T47D (cell line): ENCODE measurements at places on chromosomes 1 and 21.
A peak's percentile ranks its signal among the peaks of the same experiment; 100 is the strongest.

DNA sequence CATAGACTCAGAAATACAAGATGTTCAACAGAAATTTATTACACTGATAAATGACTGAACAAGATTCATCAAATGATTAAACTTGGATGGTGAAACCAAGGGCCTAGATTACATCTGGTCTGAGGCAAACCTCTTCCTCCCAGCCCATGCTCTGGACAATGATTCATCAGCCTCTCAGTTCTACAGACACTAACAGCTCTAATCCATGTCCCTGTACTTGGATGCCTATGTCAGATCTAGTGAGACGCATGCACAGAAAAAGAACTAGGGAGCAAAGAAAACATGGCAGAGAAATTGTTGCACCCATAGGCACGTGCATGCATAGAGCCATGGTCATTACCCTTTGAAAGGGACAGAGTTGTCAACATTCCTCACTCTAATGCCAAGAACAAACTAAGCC, 250.1 kb downstream of the KCNH1 start:
- no peak for DNase-seq

DNA sequence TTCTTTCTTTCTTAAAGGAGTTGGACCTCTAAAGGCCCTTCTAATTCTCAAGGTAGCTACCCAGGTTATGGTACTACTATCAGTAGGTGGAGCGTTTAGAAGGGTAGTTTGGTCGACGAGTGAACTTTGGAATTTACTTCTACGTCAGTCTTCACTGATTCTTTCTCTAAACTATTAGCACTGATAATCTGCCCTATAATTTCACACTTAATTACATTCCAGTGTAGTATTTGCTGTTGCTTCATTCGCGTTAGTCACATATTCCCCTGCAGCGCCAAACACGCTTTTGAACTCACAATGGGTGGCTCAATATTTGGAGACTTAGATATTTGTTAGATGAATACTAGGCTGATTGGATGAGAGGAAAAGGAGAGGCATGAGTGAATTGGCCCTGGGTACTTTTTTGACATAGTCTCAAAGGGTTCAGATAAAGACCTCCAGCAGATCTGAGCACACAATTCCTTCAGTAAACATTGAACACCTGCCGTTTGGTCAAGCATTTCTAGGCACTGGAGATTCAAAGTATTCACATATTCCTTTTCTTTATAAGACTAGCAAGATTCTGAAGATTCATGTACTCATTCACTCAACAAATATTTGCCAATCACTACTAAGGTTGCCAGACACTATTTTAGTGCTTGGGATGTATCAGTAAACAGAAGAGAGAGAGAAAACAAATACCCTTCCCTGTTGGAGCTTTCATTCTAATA, 929 bp upstream of the FOXJ3 start:
- DNase-seq = peak; percentile 53

DNA sequence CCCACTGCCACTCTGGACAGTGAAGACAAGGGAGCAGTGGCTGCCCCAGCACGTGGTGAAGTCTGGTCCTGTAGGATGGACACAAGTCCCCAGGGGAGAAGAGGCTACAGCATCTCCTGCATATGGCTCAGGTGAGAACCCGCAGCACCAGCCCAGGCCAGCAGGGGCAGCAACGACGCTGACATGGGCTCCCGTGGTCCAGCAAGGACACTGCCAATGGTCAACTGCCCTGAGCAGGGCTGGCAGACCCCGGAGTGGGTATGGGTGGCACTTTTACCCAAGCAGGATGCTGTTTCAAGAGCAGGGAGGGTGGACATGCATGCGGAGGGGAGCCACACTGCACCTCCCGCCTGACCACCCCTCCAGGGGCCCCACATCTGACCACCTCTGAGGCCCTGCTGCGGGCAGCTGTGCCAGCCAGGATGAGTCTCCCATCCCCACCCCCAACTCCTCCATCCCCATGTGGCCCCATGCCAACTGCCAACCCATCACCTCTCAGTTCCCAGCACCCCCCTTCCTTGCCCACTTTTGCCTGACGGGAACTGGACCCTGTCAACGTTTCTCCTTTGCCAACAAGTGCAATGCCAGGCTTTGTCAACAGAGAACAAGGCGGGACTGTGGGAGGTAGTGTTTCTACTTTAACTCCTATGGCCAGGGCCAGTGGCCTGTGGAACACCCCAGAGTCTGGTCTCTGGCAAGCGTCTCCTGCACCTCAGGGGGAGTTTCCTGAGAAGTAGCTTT, 8.6 kb downstream of the MORN1 start:
- peak; percentile 53 for DNase-seq

- DNase-seq = no peak
These were observed 732.6 kb upstream of the CHRM3 start for GRCh38 chr1:238653693-238654321.

- no peak for DNase-seq
These were observed 36.1 kb upstream of the PRKACB start for GRCh38 chr1:84107955-84108354.

- DNase-seq = no peak
These were observed 114.6 kb upstream of the IFFO2 start for GRCh38 chr1:19070891-19071621.

DNA sequence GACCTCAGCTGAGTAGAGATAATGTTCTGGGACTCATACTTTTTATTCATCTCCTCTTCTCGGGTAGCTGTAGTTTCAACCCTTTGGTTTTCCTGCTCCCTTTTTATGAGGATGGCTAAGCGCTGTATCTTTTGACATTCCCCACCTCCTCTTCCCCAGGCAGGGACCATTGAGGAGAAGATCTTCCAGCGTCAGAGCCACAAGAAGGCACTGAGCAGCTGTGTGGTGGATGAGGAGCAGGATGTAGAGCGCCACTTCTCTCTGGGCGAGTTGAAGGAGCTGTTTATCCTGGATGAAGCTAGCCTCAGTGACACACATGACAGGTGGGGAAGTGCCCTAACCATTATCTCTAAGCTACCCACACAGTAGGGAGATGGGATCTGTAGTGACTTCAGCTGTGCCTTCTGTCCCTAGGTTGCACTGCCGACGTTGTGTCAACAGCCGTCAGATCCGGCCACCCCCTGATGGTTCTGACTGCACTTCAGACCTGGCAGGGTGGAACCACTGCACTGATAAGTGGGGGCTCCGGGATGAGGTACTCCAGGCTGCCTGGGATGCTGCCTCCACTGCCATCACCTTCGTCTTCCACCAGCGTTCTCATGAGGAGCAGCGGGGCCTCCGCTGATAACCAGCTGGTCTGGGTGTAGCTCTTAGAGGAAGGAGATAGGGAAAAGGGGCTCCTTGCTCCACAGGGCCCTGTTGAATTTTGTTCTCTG, 25.6 kb downstream of the LRRC41 start:
- DNase-seq = no peak

- no peak for DNase-seq
These were observed 81.3 kb downstream of the MAST2 start for GRCh38 chr1:45884700-45885099.

GRCh38 chr1:185719021-185719420, 15.2 kb upstream of the HMCN1 start:
- no peak for DNase-seq

DNA sequence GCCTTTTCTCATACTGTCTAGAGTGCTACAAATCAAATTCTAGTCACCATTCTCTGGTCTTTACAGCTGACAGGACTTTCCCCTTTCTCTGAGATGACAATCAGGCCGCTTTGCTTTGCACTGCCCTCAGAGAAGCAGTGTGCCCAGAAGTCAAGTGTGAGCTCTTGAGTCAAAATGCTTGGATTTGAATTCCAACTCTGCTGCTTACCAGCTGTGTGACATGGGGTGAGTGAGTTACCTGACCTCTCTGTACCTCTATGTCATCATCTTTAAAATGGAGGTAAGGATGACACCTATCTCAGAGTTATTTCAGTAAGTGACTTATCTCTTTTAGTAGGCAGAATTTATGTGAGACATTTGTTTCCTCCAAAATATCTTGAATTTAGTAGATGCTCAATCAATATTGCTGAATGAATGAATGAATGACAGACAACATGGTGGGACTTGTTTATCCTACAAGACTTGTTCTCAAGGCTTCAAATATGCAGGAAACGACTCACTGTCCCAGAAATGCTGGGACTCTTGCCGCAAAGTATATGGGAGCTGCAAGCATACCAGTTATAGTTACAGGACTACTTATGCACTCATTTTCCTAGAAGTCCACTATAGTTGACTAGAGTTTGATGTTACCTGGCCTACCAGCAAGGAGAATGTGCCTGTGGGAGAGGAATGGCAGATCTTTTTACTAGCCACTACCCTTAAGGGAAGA, 38.1 kb upstream of the A3GALT2 start:
- DNase-seq = no peak

DNA sequence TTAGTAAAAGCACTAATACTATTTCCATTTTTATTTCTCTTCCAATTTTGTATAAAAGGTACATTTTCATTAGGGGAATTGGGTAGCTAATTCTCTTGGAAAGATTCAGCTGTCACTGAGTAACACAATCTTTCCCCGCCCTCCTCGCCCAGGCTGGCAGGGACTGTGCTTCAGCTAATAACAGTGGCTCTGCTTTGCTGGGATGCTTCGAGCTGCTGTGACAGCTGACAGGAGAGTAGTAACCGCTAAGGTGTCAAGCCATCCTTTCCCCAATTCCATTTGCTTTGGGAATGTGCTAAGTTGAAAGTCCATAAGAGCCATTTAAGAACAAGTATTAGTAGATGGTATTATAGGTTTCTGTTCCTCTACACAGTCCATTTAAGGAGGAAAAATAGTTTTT, 106.7 kb upstream of the NRIP1 start:
- DNase-seq = no peak

DNA sequence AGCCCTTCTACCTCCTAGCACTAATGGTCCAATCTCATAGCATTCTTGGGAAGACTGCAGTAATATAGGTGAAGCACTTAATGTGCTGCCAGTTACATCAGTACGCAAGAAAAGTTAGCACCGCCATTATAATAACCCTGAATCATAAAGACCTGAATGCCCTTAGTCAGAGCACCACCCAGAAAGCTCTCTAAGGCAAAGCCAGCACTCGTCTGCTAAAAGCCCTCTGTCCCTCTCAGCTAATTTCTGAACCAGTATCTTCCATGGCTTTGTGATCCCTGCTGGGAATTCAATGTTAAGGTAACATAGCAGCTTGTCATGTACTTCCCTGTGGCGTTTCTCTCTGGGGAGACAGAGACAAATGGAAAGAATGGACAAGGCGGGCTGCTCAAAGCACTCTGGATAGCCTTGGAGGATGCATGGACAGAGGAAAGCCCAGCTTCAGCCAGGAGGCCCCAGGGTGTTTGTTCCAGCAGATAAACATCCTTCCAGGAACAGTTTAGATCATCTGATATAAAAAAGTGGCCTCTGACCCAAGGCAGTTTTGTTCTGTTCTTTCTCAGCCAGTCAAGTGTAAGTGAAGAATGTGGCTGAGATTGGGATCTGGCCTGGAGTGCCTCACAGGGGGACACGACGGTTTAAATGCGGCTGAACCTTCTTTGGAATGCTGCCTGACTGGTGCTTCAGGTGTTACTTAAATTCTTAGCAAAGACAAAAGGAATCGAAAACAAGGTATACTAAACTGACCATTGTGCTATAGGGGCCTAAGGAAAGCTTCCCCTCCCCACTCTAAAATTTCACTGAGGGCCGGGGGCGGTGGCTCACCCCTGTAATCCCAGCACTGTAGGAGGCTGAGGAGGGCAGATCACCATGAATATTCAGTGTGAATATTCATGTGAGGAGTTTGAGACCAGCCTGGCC, 58.1 kb upstream of the VTCN1 start:
- no peak for DNase-seq

GRCh38 chr1:82214606-82215005, 413.9 kb downstream of the ADGRL2 start:
- DNase-seq = no peak

GRCh38 chr1:154837672-154838171, 32.4 kb downstream of the KCNN3 start:
- no peak for DNase-seq

GRCh38 chr1:111618081-111618480, 1.5 kb upstream of the RAP1A start:
- no peak for DNase-seq

- no peak for DNase-seq
These were observed 124.0 kb downstream of the NGF start for GRCh38 chr1:115214098-115214497.

DNA sequence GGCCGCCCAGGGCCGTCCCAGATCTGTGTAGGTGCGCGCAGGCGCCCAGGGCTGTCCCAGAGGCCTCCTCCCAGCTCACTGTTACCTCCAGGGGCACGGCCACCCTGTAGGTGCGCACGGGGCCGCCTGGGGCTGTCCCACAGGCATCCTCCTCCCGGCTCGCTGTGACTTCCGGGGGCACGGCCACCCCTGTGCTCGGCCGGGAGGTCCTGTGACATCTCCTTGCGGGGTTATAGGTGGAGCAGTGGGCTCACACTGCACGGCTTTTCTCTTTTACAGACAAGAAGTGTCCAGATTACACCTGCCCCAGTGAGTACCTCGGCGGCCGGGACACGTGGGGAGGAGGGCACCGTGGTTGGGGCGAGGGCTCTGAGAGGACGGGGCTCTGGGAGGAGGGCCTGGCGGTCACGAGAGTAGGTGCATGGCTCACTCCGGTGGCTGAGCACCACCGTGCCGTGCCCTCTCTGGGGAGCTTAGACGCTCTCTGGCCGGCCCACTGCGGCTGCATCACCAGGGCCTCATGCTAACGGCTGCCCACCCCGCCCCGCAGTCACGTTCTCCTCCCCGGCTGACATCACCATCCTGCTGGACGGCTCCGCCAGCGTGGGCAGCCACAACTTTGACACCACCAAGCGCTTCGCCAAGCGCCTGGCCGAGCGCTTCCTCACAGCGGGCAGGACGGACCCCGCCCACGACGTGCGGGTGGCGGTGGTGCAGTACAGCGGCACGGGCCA, 21.4 kb downstream of the COL6A1 start:
- no peak for DNase-seq
